ENCODE measurements at places on chromosomes 5 and 9.

GRCh38 chr9:135291165-135291564 is 188.4 kb upstream of the PPP1R26 start:
- DNase-seq = no peak

DNA sequence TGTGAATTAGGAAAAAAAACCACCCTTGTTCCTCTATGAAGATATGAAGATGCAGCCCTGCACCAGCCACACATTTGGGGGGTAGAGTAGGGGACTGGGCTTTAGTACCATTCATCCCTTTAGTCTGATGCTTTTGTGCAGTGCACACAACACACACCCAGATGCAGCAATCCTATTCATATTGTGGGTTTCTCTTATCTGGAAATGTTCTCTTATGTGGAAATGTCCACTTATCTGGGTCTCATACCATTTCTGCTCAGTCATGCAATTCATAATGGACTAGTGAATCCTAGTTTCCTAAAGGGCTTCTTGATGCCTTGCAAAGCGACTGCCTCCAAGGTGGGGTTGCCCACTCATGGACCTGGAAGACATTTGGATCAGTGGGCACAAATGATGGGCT is 47.8 kb downstream of the C9orf152 start:
- no peak for DNase-seq

GRCh38 chr9:118418887-118419565 is 714.8 kb downstream of the TLR4 start:
- DNase-seq = no peak

GRCh38 chr5:61734966-61735365 is 402.9 kb downstream of the ZSWIM6 start:
- DNase-seq = no peak

- DNase-seq = no peak
These were observed 14.2 kb upstream of the PALM2AKAP2 start for GRCh38 chr9:109765830-109766229.

DNA sequence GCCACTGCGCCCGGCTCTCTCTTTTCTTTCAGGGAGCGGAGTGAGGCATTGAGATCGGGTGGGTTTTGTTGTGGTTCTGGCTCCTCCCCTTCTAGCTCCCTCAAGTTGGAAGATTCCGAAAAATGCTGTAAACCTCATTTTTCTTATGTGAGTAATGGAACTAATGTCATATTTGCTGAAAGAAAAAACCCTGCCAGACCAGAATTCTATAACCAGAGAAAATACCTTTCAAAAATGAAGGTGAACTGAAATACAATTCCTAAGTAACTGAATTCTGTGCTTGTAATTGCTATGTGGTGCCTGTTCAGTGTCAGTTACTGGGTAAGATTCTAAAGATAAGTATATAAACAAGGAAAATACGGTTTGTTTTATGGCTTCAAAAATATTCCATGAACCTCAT is 30.9 kb upstream of the CDK20 start:
- DNase-seq = no peak

GRCh38 chr9:121566481-121567465 is 67.1 kb upstream of the GGTA1 start:
- DNase-seq = no peak

DNA sequence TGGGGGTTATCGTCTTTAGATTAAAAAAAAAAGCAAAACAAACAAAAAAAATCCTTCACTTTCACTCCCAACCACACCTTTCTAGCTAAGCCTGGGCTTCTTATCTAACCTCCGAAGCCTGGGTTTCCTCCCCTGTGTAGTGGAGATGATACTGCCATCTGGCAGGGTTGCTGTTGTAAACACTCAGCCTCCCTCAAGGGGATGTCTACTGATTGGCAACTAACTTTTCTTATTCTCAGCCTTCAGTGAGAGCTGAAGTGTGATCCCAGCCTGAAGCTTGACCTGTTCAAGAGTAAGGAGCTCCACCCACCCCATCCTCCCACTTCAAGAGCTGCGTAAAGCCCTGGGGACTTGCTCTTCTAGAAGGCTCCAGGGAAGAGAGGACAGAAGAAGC is 21.5 kb upstream of the WWC1 start:
- no peak for DNase-seq

DNA sequence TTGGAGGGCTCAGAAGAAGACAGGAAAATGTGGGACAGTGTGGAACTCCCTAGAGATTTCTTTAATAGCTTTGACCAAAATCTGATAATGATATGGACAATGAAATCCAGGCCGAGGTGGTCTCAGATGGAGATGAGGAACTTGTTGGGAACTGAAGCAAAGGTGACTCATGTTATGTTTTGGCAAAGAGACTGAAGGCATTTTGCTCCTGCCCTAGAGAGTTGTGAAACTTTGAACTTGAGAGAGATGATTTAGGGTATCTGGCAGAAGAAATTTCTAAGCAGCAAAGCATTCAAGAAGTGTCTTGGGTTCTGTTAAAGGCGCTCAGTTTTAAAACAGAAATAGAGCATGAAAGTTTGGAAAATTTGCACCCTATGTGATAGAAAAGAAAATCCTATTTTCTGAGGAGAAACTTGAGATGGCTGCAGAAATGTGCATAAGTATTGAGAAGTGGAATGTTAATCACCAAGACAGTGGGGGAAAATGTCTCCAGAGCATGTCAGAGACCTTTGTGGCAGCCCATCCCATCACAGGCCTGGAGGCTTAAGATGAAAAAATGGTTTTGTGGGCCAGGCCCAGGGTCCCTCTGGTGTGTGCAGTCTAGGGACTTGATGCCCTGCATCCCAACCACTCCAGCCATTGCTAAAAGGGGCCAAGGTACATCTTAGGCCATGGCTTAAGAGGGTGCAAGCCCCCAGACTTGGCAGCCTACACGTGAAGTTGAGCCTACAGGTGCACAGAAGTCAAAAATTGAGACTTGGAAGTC is 463.7 kb upstream of the TLE4 start:
- no peak for DNase-seq

GRCh38 chr9:137772281-137772873 is 105.2 kb upstream of the CACNA1B start:
- no peak for DNase-seq

DNA sequence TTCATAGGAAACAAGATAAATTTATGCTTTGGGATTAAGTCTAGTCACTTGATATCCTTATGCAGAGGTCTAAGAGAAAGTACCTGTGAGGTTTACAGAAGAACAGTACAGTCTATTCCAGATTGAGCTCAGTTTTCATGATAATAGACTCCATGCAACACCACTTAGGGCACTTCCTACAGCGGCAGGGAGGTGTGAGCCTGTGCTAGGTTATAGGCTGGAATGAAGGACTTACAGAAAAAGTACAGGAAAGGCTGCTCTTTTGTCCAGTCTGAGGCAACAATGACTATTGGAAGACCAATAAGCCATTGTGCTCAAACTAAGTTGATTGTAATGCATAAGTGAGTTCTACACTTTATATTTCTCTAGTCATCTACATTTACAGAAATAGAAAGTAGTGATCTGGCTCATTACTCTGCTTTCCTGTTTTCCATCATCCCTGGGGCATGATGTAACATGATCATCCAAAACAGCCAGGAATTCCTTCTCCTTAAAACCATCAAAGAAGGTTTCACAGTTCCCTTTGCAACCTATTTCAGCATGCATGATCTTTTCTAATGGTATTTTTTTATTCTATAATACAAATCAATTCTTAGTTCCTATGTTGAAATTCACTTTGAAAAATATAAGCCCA is 322.8 kb downstream of the SLF1 start:
- DNase-seq = no peak

DNA sequence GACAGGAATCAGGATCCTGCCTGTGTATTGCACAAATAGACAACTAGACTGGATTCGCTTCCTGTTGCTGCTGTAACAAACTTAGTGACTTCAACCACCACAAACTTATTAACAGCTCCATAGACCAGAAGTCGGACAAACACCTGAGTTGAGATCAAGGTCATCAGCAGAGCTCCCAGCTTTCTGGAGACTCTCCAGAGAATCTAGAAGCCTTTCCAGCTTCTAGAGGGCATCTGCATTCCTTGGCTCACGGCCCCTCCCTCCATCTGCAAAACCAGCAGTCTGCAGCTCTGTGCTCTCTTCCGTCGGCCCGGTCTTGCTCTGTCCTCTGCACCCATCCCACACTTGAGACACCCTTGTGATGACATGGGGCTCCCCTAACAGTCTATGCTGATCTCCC is 99.1 kb downstream of the KCNT1 start:
- no peak for DNase-seq

- no peak for DNase-seq
These were observed 498.8 kb downstream of the ARHGEF28 start for GRCh38 chr5:74124826-74125225.

- peak; percentile 56 for DNase-seq
These were observed 26.8 kb downstream of the JADE2 start for GRCh38 chr5:134552301-134552700.

GRCh38 chr5:74767579-74767913 is 497 bp downstream of the NSA2 start:
- no peak for DNase-seq

- DNase-seq = no peak
These were observed 1106.0 kb downstream of the TAF11L14 start for GRCh38 chr5:18740301-18740700.

DNA sequence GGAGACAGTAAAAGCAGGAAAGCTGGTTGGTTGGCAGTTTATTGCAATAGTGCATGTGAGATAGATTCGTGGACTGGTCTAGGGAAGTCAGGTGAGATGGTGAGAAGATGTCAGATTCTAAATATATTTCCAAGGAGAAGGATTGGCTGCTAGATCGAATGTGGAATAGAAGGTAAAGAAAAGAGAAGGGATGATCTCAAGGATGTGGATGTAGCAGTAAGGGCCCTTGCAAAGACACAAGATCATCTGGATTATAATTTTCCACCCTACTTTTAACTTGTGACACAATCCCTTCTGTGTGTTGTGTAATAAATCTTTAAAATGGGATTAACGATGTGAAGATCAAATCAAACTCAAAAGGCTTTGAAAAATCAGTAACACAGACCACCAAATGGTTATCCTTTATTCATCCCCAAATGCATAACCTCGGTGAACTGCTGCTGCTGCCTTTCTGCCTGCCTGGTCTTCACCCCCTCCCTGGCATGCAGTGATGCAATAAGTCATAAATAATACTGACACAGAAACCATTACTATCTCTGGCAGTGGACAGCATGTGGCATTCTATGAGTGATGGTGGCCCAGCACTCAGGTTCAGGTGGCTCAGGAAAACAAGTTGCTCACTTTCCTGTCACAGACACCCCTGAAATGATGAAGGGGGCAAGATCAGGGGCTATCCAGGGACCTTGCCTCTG is 178.4 kb downstream of the FAM114A2 start:
- DNase-seq = no peak

- DNase-seq = no peak
These were observed 16.5 kb upstream of the CXXC5 start for GRCh38 chr5:139631520-139632165.

GRCh38 chr5:106759581-106759980 is 911.2 kb downstream of the EFNA5 start:
- DNase-seq = no peak

DNA sequence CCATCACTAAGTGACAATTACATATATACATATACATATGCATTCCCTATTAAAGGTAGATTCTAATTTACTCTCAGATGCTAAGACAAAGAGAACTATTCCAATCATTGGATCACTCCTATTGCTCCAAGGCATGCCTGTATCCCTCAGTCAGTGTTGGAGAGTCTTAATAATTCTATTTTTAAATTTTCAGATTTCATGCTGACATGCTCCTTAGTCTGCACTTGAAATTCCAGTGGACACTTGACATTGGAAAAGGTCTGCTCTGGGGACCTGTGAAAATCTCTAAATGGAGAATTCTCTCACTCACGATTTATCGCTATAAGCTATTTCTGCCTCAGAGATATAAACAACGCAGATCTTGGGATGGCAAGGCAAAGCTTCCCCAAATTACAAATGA is 3.9 kb upstream of the FUBP3 start:
- DNase-seq = no peak

Measured in T1000 (cell line).